NCI-H187 treated with DMSO at 0.1 percent for 48 hours (cell line): ENCODE measurements at places on chromosomes 11 and 22.

GRCh38 chr11:84626256-84626655 is 1000.9 kb downstream of the DLG2 start:
- DNase-seq, result no peak

DNA sequence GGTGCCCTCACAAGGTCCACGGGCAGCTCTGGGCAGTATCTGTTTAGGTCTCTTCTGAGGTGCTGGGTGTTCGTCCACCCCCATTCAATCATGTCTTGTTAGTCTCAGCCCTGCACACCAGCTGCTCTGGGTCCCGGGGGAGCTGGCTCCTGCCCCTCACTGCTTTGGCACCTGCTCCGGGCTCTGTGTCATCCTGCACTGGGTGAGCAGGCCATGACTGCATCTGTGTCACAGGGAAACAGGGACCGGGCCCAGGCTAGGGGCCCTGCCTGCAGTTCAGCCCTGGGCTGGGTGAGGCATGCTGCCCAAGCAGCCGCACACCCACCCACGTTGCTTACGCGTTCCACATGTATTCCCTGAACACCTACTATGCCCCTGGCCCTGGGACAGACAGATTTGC is 43.9 kb downstream of the ELFN2 start:
- DNase-seq, result no peak

- DNase-seq, result no peak
Measured at GRCh38 chr11:34738237-34738636, 117.3 kb downstream of the EHF start.

- DNase-seq, result no peak
Measured at GRCh38 chr11:130418756-130419155, 9.7 kb downstream of the ADAMTS8 start.

DNA sequence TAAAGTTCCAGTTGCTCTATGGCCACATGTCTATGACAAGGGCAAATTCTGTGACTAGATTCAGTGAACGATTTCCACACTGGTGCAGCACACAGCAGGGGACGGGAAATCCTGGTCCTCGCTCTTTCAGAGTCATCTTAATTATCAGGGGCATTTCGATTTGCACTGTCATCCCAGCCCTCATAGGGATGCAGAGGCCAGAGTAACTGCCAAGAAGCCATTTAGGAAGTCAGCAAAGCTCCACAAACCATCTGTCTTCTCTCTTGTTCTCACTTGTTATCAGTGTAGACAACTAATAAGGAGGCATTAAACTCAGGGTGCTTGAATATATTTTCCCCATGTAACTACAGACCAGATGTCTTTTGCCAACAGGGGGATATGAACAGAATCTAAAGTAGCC is 151.7 kb downstream of the STK33 start:
- no peak for DNase-seq

DNA sequence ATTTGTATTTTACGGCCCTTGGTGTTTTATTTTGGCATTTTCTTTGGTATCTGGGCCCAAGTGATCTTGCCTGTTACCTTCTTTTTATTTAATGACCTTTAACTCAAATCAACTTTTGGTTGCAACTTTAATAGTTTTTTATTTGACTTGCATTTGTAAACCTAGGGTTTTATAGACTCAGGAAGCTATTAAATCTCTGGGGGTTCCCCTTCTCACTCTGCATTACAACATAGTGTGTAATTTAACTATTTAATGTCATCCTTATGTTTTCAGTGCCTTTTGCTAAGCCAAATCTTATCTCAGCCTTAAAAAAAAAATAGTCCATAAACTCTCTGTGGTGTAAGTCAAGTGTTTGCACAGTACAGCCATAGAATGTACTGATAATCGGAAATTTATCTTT is 3.4 kb downstream of the FJX1 start:
- no peak for DNase-seq

DNA sequence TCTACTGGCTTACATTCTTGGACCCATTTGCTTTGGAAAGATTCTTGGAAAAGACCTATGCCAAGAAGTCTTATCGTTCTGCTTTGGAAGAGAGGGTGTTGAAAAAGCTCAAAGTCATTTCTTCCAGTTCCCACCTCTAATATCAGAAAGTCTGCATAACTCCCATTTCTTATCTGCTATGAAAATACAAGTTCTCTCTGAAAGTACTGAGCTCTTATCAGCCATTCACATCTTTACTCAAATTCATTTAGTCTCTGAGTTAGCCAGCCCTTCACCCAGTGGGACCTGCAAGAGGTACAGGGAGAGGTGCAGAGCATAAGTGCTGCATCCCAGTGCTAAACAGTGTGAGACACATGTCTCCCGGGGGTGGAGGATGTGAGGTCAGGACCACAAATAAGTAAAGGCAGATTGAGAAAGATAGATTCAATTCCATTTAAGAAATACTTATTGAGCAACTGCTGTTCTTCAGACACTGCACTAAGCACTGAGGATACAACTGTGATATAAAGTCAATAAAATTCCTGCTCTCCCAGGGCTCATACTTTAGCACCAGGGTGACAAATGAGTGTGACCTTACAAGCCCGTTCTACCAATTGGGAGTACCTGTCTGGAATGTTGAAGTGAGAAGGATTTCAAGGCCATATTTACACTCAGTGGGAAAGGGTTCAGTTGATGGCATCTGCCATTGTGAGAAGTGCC is 76.7 kb downstream of the PISD start:
- DNase-seq, result no peak

DNA sequence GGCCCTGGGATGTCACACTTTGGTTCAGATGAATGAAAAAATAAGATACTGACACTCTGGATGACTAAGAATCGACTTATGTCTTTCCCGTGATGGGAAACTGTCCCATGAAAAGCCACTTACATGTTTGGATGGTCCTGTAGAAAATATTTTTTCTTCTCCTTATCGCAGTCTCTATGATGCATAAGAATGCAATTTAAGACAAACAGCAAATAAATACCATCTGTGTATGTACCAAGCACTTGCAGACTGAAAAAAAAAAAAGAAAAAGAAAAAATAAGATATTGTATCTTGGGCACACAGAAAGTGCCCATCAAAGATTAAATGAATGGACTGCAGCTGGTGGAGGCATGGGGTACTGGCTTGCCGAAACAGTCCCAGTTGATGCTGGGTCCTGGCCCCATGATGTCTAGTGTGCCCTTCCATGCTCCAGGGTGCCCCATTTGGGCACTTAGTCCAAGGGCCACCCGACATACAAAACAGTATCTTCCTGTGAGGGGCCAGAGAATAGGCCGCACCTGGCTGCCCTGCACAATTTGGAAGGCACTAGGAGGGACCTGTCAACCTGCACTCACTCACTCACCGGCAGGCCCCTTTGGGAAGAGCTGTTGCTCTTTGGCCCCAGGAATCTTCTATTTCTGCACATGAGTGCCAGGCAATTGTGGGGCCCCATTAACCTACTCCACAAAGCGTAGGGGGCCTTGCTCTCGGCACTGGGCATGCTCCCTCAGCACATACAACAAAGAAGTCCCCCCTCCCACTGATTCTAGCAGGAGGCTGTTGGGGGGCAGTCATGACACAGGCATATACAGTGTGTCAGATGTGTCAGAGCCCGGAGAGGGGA is 2.5 kb upstream of the ZBED4 start:
- no peak for DNase-seq

- DNase-seq, result no peak
Measured at GRCh38 chr11:34243600-34244464, 114.0 kb downstream of the ABTB2 start.

GRCh38 chr11:31786996-31787685 is 24.0 kb downstream of the PAX6 start:
- DNase-seq, result no peak

GRCh38 chr22:36872084-36872483 is 11.3 kb downstream of the NCF4 start:
- no peak for DNase-seq

GRCh38 chr22:20562607-20563465 is 55.4 kb downstream of the MED15 start:
- DNase-seq, result no peak

DNA sequence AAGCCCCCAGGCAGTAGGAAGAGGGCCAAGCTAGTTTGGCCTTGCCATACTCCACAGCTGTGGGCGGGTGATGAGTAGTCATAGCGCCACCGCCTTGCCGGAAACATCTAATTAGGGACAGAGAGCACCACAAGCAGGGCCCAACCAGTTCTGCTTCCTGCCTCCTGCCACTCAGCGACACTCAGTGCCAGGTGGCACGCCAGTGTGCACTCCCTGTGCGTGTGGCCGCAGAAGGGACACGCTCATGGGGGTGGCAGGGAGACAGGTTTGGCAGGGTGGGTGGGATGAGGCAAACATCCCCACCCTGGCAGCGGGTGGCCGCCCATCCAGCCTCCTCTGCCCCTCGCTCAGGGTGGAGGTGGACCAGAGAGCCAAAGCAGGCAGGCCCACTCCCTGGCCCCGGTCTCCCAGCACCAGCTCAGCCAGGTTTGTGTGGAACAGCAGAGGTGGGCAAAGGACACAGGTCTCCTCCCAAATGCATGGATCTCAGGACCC is 4.9 kb downstream of the OVOL1 start:
- DNase-seq, result no peak

DNA sequence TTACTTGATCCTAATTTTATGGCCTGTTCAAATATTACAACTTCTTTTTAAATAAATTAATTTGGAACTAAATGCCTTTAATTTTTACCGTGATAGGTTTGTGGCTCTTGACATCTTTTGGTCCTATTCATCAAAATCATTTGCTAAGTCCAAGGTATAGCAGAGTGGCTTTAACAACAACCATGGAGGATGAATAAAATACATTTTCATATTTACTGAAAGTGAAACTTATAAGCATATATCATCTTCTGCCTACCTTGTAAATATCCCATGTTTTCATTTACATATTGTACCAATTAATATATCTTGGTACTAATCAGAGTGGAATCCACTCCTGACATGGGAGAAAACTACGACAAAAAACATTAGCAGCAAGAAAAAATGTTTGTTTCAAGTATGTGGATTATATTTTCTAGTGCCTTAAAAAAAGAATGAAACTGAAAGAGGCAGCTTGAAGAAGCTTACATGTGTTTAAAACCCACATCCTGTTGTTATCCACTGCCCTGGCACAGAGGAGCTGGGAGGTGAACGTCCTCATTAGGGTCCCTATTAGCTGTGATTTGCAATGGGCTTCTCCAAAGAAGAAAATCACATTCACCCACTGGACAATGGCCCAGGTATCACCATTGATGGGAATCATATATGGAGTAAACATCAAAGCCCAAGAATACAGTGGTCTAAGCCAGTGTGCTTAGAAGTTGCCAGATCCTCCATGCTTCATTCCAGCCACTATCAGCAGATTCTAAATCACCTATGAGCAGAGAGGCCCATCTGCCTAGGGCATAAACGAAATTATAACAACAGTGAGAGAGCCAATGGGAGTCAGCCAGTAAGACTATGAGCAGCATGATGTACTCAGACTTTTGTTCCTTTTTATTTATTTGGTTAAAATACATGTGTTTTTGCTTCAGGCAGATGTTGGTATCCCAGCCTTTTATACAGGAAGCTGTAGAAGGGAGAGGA is 84.7 kb downstream of the MAML2 start:
- no peak for DNase-seq

- DNase-seq, result no peak
Measured at GRCh38 chr11:99199341-99199740, 178.6 kb downstream of the CNTN5 start.

DNA sequence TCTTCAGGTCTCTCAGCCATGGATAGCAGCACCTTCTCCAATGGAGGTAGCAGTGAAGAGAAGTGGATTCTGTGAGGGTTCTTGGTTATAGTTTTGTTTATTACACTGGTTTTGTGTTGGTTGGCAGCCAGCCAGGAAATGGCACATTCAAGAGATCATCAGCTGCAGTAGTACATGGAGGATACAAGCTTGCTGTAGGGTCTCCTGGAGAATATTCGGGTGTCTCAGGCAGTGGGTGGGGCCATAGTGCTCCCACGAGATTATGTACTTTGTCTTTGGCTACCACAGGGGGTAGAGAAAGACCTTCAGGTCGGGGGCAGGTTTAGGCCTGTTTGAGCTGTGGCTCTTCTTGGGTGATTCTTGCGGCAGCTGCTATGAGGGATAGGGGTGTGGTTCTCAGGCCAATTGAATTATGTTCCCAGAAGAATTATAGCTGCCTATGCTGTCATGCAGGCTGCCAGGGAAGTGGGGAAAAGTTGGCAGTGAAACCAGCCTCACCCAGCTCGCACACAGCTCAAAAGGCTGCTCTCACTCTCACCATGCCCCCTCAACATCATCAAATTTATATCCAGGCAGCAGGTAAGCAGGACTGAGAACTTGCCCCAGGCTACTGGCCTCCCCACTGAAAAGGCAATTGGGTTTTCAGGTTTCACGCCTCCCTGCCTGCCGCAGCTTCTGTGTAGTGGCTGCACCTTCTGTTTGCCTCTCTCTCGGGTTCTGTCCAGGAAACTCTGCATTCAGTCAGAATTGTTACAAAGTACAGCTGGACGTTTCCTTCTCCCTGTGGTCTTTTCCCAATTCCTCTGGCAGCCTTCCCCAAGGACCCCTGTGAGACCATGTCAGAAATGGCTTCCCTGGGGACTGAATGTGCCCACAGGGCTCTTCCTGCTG is 435.5 kb downstream of the LUZP2 start:
- DNase-seq, result peak; percentile 42

DNA sequence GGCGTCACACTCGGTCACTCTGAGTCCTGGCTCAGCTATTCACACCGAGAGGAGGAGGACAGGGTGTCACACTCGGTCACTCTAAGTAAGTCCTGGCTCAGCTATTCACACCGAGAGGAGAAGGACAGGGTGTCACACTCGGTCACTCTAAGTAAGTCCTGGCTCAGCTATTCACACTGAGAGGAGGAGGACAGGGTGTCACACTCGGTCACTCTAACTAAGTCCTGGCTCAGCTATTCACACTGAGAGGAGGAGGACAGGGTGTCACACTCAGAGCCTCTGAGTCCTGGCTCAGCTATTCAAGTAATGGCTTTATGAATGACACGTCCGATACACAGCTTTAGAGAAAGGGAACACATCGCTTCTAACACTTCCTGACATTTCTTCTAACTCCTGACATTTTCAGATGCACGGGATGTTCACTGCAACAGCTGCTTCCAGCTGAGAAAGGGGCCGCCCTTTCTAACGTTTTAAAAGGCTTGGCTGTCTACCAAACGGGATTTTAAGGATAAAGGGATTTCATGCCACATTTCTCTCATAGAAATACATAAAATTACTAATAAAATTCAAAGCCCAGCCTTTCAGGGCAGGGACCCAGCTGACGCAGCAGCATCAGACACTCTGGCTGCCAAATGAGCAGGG is 28.1 kb downstream of the DRD4 start:
- no peak for DNase-seq

GRCh38 chr11:78606667-78607066 is 32.0 kb upstream of the NARS2 start:
- DNase-seq, result no peak

DNA sequence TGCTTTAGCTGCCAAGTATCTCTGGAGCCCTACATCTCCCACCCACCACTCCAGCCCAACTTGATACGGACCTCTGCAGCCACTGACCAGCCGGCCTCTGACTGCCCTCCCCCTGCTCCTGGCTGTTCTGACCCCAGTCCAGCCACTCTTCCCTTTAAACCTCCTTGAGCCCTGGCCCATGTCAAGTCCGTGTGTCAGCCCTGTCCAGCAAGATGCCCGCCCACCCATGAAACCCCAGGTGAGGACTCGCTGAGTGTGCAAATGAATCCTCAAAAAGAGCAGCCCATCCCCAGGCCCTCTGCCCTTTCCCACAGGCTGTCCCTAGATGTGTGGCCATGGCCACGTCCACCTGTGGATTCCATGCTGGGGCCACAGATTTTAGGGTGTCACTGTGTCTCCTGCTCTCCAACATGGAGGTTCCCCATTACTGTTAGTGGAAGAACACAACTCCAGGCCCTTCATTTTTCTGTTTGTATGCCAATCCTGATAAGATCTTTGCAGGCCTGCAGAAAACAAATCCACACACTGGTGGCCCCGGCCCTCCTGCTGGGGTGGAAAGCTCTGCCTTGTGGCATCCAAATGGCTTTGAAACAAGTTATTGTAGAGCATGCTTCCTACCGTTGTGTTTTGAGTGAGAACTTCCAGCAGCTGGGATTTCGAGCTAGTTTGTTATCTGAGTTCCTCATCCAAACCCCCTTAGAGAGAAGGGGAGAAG is 22.7 kb upstream of the ADORA2A start:
- no peak for DNase-seq
